IMR-90 (cell line): ENCODE measurements at places on chromosomes 6 and 20. TPM values are rescaled to one million over a fixed set of nuclear protein-coding genes. Genes with fewer than 3 reads are reported as not detected.

The MAPK14 gene
- total RNA-seq, result 69.7 and 74.4 TPM in 2 replicates

The MYLK2 gene
- 0.18 and 0.28 TPM in 2 replicates for total RNA-seq

The GPLD1 gene
- 0.18 and 0.28 TPM in 2 replicates for total RNA-seq

The ZNF334 gene
- total RNA-seq, result 1.1 and 1.4 TPM in 2 replicates

The THBD gene
- under 0.01 TPM in 1 of 2 replicates, not detected in the other for total RNA-seq

The CST4 gene
- not detected in 2 replicates for total RNA-seq

The B3GAT2 gene
- not detected in 2 replicates for total RNA-seq

The RIMS4 gene
- not detected in 2 replicates for total RNA-seq

The ANKRD6 gene
- 0.18 and 0.28 TPM in 2 replicates for total RNA-seq

The BCLAF1 gene
- total RNA-seq, result 141 and 142 TPM in 2 replicates

The DEFB132 gene
- total RNA-seq, result not detected in 2 replicates

The TRIM10 gene
- total RNA-seq, result not detected in 2 replicates

The RIPPLY2 gene
- total RNA-seq, result not detected in 2 replicates

The NQO2 gene
- 59.4 and 72.1 TPM in 2 replicates for total RNA-seq

The TNFRSF6B gene
- 1.1 and 1.3 TPM in 2 replicates for total RNA-seq

The PTGIS gene
- total RNA-seq, result 1.1 and 1.6 TPM in 2 replicates

The RWDD2A gene
- 3.9 and 4.7 TPM in 2 replicates for total RNA-seq

The LY6G6F gene
- total RNA-seq, result not detected in 2 replicates

The TPX2 gene
- 72.2 and 82.2 TPM in 2 replicates for total RNA-seq

The SERPINB1 gene
- 6.1 TPM in 2 replicates for total RNA-seq

The CYP24A1 gene
- total RNA-seq, result not detected in 2 replicates

The PDE7B gene
- 12.4 and 15.6 TPM in 2 replicates for total RNA-seq

The SLC22A16 gene
- not detected in 2 replicates for total RNA-seq

The NRSN1 gene
- not detected in 2 replicates for total RNA-seq

The WFDC2 gene
- total RNA-seq, result not detected in 2 replicates

The SLC17A9 gene
- total RNA-seq, result 1.4 and 2.2 TPM in 2 replicates

The AIF1 gene
- total RNA-seq, result not detected in 2 replicates

The RAET1L gene
- not detected in 2 replicates for total RNA-seq

The C20orf141 gene
- 0.36 TPM in 1 of 2 replicates, not detected in the other for total RNA-seq

The LRP11 gene
- 63.8 and 74.7 TPM in 2 replicates for total RNA-seq

The GNAS-AS1 gene
- 0.54 and 0.83 TPM in 2 replicates for total RNA-seq

The SNAP91 gene
- not detected in 2 replicates for total RNA-seq

The FKBP5 gene
- total RNA-seq, result 7.0 and 10.0 TPM in 2 replicates

The MEP1A gene
- not detected in 2 replicates for total RNA-seq

The C20orf144 gene
- total RNA-seq, result under 0.01 TPM in 2 replicates

The PPARD gene
- 10.0 and 10.4 TPM in 2 replicates for total RNA-seq

The SLC26A8 gene
- not detected in 2 replicates for total RNA-seq

The TFAP2D gene
- total RNA-seq, result not detected in 2 replicates

The MUC22 gene
- total RNA-seq, result not detected in 2 replicates

The TMEM217 gene
- total RNA-seq, result 1.4 TPM in 2 replicates

The BPIFB1 gene
- not detected in 2 replicates for total RNA-seq

The IFNGR1 gene
- total RNA-seq, result 25.6 and 34.2 TPM in 2 replicates

The MUCL3 gene
- not detected in 2 replicates for total RNA-seq

The NNAT gene
- 2.0 and 2.8 TPM in 2 replicates for total RNA-seq

The CEP162 gene
- total RNA-seq, result 1.6 and 4.7 TPM in 2 replicates

The COL21A1 gene
- not detected in 2 replicates for total RNA-seq

The TAAR8 gene
- not detected in 2 replicates for total RNA-seq

The GGTLC1 gene
- total RNA-seq, result not detected in 2 replicates

The TMEM74B gene
- total RNA-seq, result not detected in 2 replicates

The RING1 gene
- total RNA-seq, result 14.9 and 16.4 TPM in 2 replicates

The STXBP5 gene
- total RNA-seq, result 46.4 and 48.0 TPM in 2 replicates

The SOX18 gene
- not detected in 2 replicates for total RNA-seq

The LSM2 gene
- total RNA-seq, result 48.0 and 56.3 TPM in 2 replicates

The C20orf204 gene
- 0.18 and 0.28 TPM in 2 replicates for total RNA-seq

The JAG1 gene
- total RNA-seq, result 19.4 and 22.6 TPM in 2 replicates

The IL17F gene
- not detected in 2 replicates for total RNA-seq

The WFDC5 gene
- not detected in 2 replicates for total RNA-seq

The DCDC2 gene
- not detected in 2 replicates for total RNA-seq

The FGD2 gene
- total RNA-seq, result not detected in 2 replicates
